Omental fat pad (tissue), 4 donors: ENCODE measurements at places on chromosomes 2 and 18. TPM values are rescaled to one million over a fixed set of nuclear protein-coding genes. Genes with fewer than 3 reads are reported as not detected.

GRCh38 chr18:76806301-76806700, 16.1 kb upstream of the ZNF236 start:
- no peak for DNase-seq

- no peak for DNase-seq
Observed at GRCh38 chr2:72036595-72036994, 111.1 kb downstream of the CYP26B1 start.

GRCh38 chr18:49569724-49570123, 7.9 kb downstream of the LIPG start:
- DNase-seq, result no peak

GRCh38 chr2:95158441-95158840, 1.2 kb downstream of the ZNF514 start:
- no peak for DNase-seq

- DNase-seq, result peak; percentile 86
Observed at GRCh38 chr18:12327510-12328178, 19.6 kb downstream of the TUBB6 start.

DNA sequence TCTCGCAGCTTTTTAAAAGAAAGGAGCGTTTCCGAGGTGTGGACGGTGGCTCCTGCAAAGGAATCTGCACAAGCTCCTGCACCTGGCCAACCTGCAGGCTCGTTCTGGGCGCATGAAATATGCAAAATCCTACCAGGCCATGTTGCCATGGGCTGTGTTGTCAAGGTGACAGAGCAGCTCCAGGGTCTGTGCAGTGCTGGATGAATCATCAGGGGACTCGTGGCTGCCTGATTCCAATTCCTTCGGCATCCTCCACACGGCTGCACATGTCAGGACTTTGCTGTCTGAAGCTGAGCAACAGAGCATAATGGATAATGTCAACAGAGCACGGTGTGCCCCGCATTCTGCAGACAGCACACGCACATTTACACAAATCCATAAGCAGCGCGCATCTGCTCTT, 120.5 kb downstream of the EIPR1 start:
- no peak for DNase-seq

DNA sequence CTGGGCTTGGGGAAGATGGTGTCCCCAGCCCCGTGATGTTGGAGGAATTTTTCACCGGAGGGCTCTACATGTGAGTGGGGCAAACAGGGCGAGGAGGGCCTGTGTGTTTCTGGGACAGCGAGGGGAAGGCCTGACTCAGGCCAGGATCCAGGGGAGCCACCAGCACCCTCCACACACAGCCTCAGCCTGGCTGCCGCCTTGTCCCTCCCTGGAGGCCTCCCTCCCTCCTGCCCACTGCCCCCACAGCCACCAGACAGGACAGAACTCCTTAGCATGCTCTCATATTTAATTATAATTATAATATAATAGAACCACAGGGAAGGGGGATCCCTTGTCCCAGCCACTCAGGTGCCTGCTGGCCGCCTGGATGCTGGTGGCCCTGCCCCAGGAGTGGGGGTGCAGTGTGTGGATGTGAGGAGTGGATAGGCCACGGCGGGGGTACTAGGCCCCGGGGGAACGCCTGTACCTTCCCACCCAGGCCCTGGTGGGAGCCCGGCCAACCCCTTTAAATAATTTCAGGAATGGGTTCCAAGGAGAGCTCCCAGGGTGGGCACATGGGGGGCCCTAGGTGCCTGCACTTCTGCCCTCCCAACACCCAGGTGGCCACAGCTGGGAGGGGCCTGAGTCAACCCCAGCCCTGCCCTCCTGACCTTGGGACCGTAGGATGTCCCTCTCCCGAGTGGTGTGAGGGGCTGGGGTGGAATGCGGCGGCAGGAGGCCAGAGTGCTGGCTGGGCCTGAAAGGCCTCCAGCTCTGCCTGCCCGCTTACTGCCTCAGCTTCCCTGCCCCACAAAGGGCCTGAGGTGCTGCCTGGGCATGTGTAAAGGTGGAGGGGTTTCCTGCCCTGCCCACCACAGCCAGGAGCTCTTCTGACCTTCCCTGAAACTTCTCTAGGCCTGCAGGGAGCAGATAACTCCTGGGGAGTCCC, 8.8 kb downstream of the PDCD1 start:
- DNase-seq, result peak; percentile 16

GRCh38 chr2:126657636-126658318, 1.8 kb downstream of the GYPC start:
- peak; percentile 48 for DNase-seq

DNA sequence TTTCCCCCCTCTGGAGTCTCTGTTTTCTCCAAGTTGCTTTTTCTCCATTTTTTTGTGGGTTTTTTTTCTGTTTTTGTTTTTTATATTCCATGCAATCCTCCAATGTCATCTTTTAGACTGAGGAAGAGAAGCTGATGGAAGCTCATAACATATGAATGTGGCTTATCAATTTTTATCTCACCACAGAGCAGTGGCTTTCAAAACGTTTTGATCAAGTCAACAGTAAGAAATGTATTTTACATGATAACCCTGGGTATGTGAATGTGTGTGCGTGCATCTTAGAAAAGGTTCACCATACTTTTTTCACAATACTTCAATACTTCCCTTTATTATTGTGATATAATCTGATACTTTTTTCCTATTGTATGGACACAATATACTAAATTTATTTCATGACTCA, 64.6 kb upstream of the CDCA7 start:
- no peak for DNase-seq

DNA sequence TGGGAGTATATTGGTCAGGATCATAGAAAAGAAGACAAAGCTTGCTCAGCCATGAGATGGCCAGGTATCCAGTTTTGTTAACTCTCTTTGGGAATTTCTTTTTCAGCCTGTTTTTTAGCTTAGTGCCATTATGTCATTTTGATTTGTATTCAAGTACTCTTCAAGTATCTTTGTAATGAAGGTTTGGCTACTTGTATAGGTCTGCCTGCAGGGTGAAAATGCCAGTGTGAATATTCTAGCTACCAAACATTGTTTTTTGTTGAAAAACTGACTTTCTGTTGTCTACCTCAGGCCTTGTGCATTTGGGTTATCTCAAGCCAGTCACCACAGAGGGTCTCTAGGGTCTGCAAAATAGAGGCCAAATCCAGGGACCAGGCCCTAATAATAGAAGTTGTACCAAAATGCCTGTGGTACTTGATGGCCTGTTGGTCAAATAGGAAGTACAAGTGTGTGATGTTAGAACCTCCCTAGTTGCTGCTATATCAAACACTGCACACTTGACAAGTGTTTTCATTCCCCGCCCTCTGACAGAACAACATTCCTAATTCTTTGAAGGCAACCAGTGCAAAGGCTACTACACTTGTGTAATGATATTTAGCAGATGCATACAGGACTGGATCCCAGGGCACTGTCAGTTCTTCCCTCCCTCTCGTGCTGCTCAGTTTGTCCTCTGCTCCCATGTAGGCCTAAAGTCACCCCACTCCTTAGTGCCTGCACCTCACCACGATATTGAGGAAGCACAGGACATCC, 36.4 kb downstream of the RNMT start:
- no peak for DNase-seq

- DNase-seq, result no peak
Observed at GRCh38 chr18:13223311-13224143, 5.0 kb downstream of the LDLRAD4 start.

GRCh38 chr18:50802141-50802540, 17.7 kb downstream of the MRO start:
- no peak for DNase-seq

DNA sequence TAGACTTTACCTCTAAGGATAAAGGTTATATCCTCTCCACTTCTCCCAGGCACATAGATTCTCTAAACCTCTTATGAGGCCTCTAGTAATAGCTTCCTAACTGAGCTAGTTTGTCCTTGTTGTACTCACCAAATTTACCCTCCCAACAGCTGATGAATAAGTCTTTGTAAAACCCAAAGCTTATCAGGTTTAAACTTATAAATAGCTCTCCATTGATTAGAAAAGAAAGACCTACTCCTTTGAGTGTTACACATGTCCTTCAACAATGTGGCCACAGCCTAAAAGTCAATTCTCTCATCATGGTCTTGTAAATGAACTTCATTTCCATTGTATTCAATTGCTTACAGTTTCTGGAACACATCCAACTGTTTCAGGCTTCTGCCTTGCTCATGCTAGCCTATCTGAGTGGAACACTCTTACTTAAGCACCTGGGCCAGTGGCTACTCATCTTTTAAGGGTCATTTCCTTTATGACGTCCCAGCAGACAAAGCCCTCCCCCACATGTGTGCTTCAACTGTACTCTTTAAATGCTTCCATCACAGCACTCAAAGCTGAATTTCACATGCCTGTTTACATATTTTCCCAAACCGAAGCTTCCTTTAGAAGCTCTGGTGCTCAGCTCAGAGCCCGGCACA, 131.6 kb downstream of the CDH2 start:
- no peak for DNase-seq

DNA sequence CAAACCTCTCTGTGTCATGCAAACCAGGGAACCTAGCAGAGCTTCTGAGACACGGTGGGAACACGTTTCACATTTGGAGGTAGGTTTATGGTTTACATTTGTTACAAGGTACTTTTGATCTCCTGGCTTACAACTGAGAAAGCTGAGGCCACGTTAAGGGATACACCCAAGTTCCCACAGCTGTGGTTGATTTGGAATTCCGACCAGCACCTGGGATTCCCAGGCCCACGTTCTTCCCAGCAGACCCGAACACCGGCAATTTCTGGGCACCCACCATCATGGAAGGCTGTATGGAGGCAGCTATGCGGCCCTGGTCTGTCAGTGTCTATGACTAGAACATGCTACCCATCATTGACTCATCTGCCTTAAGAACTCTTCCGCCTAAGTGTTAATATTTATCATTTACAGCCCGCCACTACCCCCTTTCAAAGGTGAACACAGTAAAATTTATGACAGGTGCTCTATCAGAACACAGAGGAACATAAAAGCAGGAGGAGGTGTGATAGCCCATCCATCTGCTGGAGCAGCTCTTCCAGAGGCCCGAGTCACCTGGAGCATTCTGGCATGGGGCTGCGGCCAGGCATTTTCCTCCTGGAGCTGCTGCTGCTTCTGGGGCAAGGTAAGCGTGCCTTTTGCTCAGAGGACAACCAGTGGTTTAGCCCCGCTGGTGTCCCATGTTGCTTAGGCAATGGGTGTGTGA, at the start of gene PLB1:
TSS of gene PLB1 (plus strand) at position 510 of the 700 bp plus-strand sequence. CDS start at position 565, 55 bp downstream.
- no peak for DNase-seq

DNA sequence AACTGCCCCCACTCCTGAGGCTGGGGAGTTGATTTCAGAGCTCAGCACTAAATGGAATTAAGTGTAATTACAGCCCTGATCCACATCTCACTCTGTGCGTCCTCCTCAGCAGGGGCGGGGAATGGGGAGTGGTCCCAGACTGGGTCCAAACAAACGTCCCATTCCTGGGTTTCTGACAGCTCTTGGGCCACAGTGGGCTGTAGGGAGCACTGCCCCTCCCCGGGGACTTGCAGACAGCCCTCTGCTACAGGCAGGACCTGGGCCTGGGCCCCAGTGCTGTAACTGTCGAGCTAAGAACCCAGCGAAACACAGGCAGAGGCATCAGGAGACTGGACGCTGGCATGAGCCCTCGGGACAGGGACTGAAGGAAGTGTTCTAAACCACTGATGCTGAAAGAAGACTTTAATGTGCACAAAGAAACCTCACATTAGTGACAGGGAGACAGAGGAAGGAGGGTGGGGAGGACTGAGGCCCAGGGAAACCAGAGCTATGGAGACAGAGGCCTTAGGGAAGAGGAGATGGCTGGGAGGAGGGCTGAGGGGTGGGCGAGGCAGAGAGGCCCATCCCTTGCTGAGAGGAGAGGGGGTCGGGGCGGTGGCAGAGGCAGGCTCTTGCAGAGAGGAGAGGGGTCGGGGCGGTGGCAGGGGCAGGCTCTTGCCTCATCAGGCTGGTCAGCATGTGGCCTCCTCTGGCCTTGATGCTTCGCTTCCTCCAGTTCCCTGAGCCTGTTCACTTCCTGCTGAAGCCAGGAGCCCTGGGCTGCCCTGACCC, 5.8 kb upstream of the SEMA4C start:
- no peak for DNase-seq

GRCh38 chr2:60867848-60868247, 13.5 kb upstream of the REL start:
- DNase-seq, result no peak

GRCh38 chr2:43718530-43719124, 42.4 kb upstream of the C1GALT1C1L start:
- no peak for DNase-seq

Gene TNFRSF11A
- 4.6 TPM for total RNA-seq

Gene FECH
- 27.1 TPM for total RNA-seq

Gene PTPN18
- 104 TPM for total RNA-seq

Gene ATP6V1C2
- total RNA-seq, result 0.63 TPM

Gene TLX2
- total RNA-seq, result not detected

Gene RAPGEF4
- total RNA-seq, result 15.4 TPM

Gene IL36G
- total RNA-seq, result not detected

Gene MAIP1
- 10.2 TPM for total RNA-seq

Gene AMER3
- total RNA-seq, result not detected
